HuH-7.5 (cell line): ENCODE measurements at places on chromosomes 2 and 18.

- DNase-seq = no peak
Observed at GRCh38 chr2:193371200-193371599, 1176.5 kb upstream of the TMEFF2 start.

- DNase-seq = peak; percentile 54
Observed at GRCh38 chr2:158723921-158724802, 71.0 kb upstream of the DAPL1 start.

DNA sequence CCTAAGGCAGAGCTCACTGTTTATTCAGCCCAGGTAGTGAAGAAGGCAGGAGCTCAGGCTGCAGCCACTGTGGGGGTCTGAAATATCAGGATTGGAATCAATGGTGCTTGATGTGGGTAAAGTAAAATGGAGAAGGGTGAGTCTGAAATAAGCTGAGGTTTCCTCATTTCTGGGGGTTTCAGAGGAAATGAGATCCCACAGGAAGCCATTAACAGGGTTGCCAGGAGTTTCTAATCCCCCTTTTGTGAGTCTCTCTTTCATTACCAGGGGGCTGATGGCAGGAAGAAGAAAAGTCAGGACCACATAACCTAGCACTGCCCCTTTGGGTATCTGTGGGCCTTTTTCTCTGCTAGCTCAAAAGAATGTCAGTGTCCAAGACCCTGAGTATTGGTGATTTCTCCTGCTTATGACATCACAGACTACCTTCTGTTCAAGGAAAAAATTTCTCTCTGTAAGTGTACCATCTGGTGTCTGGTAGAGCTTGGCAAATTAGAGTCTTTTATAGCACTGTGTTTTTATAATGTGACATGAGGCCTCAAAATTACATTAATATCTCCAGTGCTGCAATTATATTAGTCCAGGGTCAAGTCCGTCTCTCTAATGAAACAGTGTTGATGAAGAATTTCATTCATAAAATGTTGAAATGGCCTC, 56.0 kb downstream of the LBH start:
- no peak for DNase-seq

DNA sequence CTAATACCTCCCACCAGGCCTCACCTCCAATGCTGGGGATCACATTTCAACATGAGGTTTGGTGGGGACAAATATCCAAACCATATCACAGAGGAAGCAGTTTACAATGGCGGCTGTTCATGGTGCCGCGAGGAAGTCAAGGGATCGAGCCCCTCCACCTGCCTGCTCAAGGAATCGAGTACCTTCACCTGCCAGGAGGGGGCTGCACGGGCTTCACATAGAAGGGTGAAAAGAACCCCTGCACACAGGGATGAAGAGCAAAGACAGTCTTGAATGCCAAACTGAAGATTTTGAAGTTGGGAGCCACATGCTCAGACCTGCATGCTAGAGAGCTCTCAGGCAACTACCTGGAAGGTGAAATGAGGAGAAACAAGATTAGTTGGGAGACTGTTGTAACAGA, 110.3 kb downstream of the KCNF1 start:
- no peak for DNase-seq

- DNase-seq = no peak
Observed at GRCh38 chr2:101704816-101705578, 7.5 kb downstream of the MAP4K4 start.

DNA sequence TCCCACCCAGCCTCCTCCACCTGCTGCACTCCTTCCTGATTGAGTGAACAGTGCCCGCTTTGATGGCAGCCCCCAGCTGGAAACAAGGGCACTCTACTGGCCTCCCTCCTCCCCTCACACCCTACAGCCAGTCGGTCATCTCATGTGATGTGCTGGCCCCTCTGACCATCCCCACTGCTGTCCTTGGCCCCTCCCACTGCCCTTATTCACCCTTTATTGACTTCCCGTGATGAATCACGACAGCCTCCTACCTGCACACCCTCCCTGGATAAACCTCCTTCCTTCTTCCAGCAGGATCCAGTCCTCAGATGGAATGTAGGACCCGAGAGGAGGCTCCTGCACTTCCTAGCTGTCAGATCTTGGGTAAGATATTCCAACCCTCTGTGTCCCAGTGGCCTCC, 186.5 kb upstream of the SH3BP4 start:
- DNase-seq = no peak

DNA sequence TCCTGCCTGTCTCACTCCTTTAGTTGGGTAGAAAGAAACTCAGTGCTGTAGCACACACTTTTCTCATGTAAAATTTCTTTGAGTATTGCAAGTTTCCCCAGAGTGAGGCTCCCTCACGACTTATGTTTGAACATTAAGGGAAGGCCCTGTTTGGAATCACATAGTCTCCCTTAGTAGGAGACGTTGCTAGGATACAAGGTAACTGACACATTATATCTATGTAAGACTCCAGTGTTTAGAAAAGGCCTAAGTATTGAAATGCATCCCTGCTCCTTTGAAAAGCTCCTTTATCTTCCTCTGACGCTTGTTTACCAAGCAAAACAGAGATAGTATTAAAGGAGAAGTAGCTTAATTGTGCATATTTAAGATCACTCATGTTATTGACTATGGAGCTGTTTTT, 248.2 kb downstream of the PHLPP1 start:
- no peak for DNase-seq

GRCh38 chr2:172947461-172948153, 128.0 kb upstream of the MAP3K20 start:
- DNase-seq = no peak

- no peak for DNase-seq
Observed at GRCh38 chr18:45102863-45103262, 422.2 kb downstream of the SETBP1 start.

DNA sequence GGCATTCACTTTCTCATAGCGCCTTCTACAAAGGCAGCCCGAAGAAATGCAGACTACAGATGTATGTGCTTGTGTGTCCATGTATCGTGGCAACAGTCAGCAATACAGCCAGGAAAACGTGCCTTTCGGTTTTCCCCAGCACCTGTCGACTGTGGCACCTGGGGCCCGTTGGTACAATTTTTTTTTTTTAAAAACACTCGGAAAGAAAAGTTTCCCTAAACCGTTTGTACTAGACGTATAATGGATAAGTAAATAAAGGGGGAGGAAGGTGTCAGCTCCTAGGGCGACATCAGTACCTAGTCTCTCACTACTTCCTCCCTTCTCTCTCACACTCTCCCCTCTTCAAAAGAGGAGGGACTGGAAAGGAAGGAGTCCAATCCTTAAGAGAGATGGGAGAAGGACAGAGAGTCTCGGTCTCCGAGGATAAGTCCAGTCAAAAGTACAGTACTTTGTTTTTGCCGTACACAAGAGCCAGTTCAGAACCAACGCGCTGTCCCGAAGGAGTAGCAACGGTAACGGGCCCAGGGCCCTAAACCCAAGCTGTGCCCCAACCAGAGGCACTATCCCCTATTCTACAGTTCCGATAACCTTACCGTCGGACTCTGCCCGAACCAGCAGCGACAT, 759 bp downstream of the PPP4R3B start:
- peak; percentile 23 for DNase-seq

GRCh38 chr2:193966590-193966989, 1690.4 kb upstream of the SLC39A10 start:
- peak; percentile 4 for DNase-seq

- DNase-seq = no peak
Observed at GRCh38 chr2:218863021-218863520, 3.5 kb downstream of the WNT6 start.

- no peak for DNase-seq
Observed at GRCh38 chr18:45108754-45109153, 428.1 kb downstream of the SETBP1 start.

- no peak for DNase-seq
Observed at GRCh38 chr18:59952283-59953007, 52.6 kb downstream of the PMAIP1 start.

DNA sequence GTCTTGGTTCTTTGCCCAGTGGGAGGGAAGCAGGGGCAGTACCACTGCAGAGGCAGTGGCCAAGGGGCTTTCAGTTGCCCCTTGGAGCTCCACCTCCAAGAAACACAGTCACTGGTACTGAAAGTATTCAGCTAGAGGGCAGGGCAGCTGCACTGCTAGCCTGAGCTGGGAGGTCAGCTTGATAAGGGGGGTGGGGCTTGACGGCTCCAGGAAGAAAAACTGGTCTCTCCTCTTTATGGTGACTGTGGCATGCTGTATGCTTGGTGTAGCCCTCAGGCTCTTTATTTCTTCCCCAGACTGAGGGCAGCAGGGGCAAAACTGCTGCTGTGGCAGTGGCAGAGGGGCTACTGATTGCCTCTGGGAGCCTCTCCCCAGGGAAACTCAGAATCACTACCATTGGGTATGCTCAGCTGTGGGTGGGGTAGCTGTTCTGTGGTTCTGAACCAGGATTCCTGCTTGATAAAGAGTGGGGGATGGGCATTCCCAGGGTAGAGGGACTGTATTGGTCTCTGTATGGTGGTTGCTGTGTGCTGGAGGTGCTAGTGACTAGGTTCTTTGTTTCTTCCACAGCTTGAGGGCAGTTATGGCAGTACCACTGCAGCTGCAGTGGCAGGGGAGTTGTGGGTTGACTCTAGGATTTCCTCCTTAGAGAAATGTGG, 134.6 kb upstream of the SCN7A start:
- DNase-seq = no peak

DNA sequence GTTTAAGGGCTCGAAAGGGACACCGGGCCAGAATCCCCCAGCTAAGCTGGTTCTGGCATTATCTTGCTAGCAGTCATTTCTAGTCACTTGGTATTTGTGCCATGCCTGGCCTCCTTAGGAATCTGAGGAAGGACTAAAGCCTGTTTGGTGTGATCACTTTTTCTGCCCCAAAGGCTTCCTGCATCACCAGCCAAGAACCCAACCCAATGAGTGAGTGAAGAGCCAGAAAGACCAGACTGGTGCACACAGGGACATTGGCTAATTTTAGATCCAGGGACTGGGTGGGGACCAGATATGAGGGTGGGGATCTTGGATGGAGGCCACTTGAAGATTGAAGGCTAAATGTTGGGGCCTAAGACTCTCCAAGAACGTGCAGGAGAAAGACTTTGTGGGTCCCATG, 411.9 kb upstream of the TNP1 start:
- no peak for DNase-seq

GRCh38 chr2:31270822-31271231, 36.9 kb downstream of the EHD3 start:
- DNase-seq = no peak

DNA sequence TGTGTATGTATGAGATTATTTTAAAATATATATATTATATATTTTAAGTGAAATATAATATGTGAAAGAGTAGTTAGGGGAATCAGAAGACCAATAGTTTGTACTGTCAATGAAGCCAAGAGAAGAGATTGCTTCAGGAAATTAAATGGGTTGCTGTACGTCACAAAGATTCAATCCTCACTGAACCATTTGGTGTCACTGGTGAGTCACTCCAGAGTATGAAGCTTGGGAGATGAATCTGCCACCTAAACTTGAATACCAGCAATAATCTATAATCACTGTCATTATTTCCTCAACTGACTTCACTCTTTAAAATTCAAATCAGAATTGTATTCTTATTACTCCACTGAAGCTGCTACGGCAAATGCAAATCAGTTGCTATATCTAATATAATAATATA, 41.9 kb upstream of the SCN9A start:
- peak; percentile 5 for DNase-seq

DNA sequence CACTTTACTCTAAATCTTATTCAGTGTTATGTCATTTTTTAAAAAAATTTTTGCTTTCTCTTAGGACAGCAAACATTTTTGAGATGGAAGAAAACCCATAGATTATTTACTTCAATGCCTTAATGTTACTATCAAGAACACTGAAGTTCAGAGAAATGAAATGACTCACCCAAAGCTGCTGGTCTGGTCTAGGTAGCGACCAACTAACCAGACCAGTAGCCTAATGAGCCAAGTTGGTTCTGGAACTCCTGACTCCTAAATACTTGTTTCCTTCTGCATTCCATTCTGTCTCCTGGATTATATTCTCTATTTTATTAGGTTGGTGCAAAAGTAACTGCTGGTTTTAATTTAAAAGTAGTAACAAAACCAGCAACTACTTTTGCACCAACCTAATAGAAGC, 35.4 kb downstream of the SLC8A1 start:
- DNase-seq = no peak

- DNase-seq = no peak
Observed at GRCh38 chr2:233828546-233829192, 25.7 kb downstream of the HJURP start.

DNA sequence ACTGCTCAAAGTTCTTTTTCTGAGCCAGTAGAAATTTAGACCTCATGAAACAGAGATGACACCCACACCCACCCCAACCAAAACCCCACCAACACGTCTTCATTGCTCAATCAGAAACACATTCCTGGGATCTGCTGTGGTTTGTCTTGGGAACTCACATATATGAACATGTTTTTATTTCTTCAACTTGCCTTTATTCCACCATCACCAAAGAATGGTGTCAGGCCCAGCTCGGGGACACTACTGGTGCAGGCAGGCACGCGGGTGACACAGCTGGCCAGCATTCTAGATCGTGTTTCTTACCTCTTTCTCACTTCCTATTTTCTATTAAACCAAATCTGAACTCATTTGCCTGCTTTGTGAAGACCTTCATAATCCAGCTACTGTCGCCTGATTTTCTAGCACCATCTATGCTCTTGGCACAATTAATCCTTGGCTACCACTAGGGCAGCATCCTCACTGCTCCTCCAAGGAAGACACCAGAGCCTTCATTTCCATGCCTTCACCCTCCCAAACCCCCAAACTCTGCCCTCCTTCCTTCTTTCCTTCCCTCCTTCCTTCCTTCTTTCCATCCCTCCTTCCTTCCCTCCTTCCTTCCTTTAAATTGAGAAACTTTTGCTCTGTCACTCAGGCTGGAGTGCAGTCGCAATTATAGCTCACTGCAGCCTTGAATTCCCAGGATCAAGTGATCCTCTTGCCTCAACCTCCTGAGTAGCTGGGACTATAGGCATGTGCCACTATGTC, 157.1 kb downstream of the BCL2 start:
- DNase-seq = no peak

GRCh38 chr2:97354576-97354975, 235.1 kb downstream of the ANKRD36B start:
- DNase-seq = no peak

- DNase-seq = no peak
Observed at GRCh38 chr18:58562146-58562998, 66.5 kb downstream of the ALPK2 start.

DNA sequence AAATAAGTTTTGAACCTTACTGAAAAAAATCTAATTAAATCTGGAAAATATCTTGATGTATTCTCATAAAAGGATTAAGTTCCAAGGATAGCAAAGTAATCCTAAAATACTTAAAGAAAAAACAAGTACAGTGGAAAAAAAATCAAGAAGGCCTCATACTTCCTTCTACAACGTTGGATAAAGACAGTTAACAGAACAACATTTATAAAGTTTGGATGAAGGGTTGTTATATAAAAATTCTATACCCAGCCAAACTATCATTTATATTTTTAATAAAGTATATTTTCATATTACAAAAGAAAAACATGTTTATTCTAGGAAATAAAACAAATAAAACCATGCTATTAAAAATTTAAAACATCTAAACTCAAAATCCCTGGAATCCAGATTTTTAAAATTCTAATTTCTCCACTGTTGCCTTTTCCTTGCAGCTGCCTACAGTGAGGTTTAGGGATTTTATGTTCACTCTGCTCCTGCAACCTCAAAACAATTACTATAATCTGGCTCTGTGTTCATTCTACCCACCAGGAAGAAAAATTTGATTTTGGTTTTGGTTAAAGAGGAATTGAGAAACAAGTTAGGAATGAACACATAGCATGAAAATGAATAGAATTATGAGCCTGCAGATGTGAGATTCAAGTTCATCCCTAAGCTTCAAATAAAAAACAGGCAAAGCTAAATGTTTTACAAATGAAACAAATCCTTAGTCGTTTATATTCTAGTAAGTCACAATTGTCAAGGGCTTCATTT, 142.8 kb downstream of the LPIN1 start:
- DNase-seq = no peak
